CD4-positive, alpha-beta T cell treated with Interleukin-6 for 4 hours (primary cell): ENCODE measurements at places on chromosomes 5 and 9.

GRCh38 chr5:126446498-126447224, 23.5 kb downstream of the GRAMD2B start:
- peak; percentile 39 for DNase-seq

GRCh38 chr5:111143910-111144309, 51.8 kb downstream of the WDR36 start:
- no peak for DNase-seq

GRCh38 chr5:119067450-119067849, 3.4 kb upstream of the DMXL1 start:
- DNase-seq: no peak

DNA sequence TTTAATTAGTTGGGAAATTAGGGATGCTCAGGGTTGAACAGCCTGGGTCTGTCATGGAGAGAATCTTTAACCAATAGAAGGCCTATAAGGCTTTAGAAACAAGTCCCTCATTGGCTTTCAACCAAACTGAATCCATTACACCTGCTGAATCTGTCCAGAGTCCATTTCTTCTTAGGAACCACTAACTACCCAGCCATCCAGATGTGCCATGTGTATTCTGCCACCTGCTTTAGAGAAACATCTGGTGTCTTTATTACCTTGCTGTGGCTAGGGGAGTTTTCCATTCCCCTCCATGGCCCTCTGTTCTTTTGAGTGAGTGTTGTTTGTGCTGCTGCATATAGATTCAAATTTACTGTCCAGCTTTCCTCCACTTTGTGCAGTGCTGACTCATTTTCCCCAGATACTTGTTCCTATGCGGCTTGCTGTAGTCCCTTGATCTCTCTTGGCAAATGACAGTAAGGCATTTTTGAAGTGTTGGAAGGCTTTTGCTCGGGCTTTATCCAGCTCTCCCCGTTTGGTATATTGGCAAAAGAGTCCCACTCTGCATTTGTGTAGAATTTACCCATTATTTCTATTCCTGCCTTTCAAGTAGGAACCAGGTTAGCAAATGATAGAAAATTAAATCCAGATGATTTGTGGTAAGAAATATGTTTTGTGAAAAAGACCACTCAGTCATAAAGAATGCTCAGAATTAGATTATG, 54.6 kb downstream of the NLN start:
- no peak for DNase-seq

- no peak for DNase-seq
Observed at GRCh38 chr5:101948615-101949014, 347.5 kb downstream of the SLCO4C1 start.
